T follicular helper cell (primary cell): ENCODE measurements at places on chromosomes 1 and 21.

DNA sequence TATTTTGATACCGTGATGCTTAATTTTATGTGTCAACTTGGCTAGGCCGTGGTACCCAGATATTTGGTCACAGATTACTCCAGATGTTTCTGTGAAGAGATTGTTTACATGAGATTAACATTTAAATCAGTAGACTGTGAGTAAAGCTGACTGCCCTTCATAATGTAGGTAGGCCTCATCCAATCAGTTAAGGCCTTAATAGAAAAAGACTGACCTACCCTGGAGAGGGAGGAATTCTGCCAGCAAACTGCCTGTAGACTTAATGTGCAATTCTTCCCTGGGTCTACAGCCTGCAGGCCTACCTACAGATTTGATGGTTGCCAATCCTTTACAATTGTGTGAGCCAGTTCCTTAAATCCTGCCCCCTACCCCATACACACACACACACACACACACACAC lies 4.3 kb downstream of the SETSIP start:
- DNase-seq = no peak

GRCh38 chr1:58726581-58726980 lies 26.7 kb upstream of the MYSM1 start:
- DNase-seq = no peak

DNA sequence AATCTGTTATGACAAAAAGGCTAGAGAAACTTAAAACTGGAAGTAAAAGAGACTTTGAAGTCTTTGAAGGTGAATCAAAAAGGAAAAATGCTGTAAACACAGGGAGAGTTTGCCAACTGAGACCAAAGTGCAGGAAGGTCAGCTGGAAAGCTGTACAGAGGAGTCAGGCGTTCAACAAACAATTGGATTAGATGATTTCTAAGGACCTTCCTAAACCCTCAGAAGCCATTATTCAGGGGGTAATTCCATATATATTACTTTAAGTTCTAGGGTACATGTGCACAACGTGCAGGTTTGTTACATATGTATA lies 156.8 kb downstream of the ZBTB18 start:
- no peak for DNase-seq

DNA sequence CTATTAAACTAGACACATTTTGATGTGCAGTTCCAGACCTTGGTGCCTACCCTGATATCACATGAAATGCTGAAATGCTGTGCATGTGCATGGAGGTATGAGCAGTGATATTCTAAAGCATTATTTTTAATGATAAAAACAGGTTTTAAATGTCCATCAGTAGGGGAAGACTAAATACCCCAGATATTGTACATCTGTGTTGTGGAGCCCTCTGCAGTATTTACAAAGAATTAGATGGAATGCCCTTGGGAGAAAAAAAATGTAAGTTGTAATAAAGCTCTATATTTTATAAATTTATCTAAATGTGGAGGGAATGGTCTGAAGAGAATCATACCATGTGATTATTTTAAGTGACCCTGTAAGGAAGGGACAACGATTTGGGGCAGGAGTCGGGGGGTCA lies 39.1 kb upstream of the IGSF5 start:
- no peak for DNase-seq

GRCh38 chr1:53127546-53127945 lies 14.9 kb downstream of the SLC1A7 start:
- DNase-seq = no peak

DNA sequence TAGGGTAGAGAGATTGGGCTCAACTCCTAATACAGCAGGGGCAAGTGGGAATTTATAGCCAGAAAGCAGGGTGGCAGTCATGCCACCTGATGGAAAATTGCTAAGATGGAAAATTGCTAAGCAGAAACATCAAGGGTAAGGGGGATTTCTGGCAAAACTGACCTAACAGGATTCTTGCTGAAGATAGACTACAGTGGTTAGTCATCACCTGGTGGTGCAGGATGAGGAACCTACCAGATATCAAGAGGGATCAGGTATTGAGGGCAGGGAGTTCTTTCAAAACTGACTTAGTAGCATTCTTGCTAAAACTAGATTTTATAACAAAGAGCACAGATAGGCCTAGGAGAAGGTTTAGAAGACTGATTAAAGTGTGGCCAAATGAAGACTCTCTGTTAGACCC lies 292.9 kb downstream of the PLPP3 start:
- no peak for DNase-seq

DNA sequence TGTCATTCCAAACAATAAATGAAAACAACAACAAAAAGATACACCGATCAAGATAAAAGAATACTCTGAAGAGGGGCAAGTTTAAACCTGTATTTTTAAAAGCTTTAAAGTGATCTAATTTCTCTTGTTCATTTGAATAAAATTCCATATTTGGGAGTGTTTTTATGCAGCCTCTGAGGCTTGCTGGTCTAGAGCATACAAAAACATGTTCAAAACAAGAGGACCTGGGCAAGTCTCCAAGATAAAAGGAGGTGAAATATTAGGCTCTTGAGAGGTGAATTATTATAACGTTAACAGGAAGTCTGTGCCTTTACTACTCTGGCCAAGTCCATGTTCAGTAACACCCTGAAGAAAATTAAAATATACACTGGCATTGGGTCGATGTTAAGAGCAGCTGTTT lies 20.1 kb downstream of the URB1 start:
- DNase-seq = no peak

- DNase-seq = no peak
These were observed 13.9 kb upstream of the C2CD2 start for GRCh38 chr21:41967708-41968107.

GRCh38 chr1:105544475-105544874 lies 1512.0 kb upstream of the PRMT6 start:
- DNase-seq = no peak

GRCh38 chr1:192272732-192273131 lies 44.1 kb upstream of the RGS21 start:
- DNase-seq = no peak

- no peak for DNase-seq
These were observed 636 bp upstream of the CAMK2N1 start for GRCh38 chr1:20486457-20487235.

DNA sequence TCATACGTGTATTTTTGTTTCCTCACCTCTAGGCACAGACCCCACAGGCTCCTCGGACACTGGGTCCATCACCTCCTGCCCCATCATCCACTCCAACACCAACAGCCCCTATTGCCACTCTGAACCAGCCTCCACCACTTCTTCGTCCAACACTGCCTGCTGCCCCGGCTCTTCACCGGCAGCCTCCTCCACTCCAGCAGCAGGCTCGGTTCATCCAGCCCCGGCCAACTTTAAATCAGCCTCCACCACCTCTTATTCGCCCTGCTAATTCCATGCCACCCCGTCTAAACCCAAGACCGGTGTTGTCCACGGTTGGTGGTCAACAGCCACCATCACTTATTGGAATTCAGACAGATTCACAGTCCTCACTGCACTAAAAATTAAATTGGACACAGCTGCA lies 13.2 kb upstream of the TRAF5 start:
- no peak for DNase-seq

GRCh38 chr1:223177681-223178080 lies 34.6 kb upstream of the TLR5 start:
- DNase-seq = no peak

DNA sequence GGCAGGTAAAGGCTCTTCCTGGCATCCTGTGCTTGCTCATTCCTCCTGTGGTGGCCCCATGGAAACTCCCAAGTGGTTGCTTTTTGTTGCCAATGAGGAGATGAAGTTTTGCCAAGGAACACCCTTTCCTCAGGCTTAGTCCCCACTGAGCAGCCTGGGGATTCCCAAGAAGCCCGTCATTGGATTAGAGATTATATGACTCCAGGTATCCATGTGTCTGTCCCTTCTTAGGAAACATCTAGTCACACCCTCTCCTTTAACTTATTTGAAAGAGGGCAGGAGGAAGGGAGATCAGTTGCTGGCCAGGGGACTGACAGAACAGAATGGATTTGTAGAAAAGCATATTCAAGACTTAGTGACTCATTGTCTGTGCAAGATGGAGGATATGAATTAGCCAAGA lies 3.8 kb upstream of the LCE3A start:
- no peak for DNase-seq

DNA sequence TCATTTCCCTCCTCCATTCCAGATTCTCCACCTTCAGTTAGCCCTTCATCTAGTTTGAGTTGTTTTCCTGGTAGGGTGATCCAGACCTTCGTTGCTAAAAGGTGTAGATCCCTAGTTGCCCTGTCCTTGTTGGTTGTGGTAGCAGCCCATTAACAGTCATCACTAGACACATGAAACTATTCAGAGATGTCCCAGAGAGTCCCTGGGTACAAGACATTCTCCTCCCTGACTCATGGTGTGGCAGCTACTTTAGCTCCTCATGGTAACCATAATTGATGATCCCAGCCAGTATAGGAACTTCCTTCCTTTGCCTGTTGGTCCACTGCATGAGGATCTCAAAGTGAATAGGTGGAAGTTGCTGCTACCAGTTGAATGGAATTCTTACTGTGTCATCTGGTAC lies 6.0 kb upstream of the SH2D2A start:
- DNase-seq = no peak

DNA sequence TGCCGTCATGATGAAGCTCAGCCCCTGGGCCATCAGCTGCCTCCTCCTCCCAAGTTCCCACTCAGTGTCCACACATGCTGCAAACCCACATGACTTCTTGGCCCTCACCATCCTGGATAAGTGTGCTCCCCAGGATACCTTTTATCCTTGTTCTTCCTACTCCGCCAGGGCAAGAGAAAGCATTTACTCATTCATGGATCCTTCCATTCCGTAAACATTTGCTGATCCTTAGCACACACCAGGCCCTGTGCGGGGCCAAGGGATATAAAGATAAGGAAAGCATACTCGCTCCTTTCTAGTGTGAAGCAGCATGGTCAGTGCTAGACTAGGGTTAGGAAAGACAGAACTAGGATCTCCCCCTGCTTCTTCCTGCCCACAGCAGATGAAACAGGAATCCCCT lies 122.1 kb upstream of the HMGB4 start:
- no peak for DNase-seq

GRCh38 chr1:184520336-184520735 lies 133.5 kb downstream of the C1orf21 start:
- no peak for DNase-seq

DNA sequence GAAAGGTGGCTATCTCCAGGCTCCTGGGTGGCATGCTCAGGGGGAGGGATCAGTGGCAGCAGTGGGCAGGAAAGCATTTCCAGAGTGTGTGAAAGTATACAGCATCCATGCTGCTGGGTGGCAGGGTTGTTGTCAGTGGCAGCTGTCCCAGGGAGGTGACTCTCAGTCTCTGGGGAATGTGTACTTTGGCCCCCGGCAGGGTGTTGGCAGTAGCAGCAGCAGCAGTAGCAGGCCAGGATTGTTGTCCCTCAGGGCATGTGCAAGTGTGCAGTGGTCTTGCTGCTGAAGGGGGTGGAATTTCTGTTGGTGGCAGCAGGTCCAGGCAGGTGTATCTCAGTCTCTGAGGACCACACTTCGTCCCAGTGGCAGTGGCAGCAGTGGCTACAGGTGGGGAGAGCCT lies 71.7 kb upstream of the GUCA2B start:
- DNase-seq = no peak

DNA sequence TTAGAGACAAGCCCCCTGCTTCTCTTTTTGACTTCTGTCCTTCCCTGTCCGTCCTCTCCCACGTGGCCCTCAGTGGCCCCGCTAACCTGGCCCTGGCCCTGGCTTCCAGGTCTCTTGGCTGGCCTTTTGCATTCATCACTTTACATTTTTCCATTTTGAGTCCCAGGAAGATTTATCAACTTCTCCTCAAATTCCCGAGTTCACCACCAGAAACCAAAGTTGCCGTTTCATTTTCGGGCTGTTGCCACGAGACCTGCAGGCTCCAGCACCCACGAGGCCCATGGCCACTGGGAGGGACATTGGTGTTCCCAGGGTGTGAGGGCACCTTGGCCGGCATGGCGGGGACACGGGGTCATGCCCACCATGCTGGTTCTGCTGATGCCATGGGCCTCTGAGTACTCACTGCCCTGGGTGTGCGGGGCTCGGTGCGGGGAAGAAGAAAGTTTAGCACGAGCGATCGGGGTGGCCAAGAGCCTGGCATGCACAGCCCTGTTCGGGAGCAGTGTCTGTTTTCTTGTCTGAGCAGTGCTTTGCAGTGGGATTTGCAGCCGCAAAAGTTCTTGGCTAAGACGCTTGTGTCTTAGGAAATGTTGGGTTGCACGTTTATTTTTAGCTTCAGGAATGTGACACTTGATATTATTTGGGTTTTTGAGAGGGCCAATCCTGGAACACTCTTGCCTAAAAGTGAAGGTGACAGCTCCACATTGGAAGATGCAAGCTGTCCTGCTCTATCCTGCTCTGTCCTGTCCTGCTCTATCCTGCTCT lies 40.4 kb upstream of the ADARB1 start:
- no peak for DNase-seq

- DNase-seq = no peak
These were observed 4.0 kb downstream of the EPS8L3 start for GRCh38 chr1:109759513-109760334.

- DNase-seq = no peak
These were observed 55.7 kb upstream of the KIRREL1 start for GRCh38 chr1:157937744-157938143.
